KBM-7 (cell line): ENCODE measurements at places on chromosomes 2 and 18.
A peak's percentile ranks its signal among the peaks of the same experiment; 100 is the strongest.

GRCh38 chr2:6656633-6657032 is 209.1 kb downstream of the CMPK2 start:
- no peak for DNase-seq

DNA sequence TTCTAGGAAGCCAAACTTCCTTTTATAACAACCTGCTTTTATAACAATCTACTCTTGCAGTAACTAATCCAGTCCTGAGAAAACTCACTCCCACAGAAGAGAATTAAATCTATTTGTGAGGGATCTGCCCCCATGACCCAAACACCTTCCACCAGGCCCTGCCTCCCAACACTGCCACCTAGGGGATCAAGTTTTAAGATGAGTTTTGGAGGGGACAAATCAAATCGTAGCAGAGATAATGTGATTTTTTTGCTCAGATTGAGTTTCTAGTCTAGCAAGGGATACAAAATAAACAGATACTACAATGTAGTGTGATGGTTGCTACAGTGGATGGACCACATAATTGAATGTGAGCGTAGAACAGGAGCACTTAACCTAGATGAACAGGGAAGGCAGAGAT is 52.2 kb downstream of the NCOA1 start:
- DNase-seq = peak; percentile 28

DNA sequence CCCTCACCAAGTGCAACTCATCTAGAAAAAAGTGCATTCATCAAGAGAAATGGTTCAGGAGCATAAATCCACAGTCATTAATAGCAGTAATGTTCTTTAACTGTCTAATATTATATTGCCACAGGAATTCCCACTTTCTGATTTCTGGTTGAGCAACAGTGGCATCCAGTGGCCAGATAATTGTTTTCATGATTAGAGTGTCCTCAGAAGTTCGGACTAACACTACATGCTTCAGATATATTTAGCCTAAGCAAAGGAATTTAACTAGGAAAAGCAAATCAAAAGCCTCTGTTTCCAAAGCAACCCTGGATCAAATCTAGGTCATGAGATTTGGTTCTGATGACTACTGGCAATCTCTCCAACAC is 9.8 kb upstream of the ERBB4 start:
- DNase-seq = no peak

GRCh38 chr2:226647621-226648518 is 151.8 kb downstream of the IRS1 start:
- no peak for DNase-seq

DNA sequence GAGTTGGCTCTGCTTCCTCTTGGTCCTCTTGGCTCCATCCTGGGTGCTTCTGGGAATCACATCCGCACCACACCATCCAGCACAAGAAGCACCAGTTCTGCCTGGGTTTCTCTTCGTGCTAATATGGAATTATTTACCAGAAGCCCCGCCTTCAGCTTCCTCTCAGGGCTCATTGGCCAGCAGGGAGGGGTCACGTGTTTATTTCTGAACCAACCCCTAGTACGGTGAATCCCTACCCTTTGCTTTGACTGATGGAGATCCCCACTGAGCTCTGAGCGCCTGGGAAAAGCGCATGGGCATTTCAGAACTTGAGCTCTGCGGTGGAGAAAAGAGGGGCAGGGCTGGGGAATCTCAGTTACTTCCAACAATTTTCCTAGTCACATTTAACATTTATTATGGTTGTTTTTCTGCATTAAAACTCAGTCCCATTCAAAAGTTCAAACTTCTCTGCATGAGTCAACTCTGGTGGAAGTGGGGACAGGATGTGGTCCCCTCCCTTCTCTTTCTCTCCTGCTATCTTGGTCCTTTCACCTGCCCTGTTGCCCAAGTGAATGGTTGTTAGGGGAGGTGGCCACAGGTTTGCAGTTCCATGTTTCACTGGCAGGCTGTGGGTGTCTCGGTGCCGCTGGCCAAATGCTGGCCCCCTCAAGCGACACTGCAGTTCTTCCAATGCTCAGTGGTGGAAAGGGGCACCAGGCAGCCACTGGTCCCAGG is 76.4 kb upstream of the TTC39C start:
- DNase-seq = no peak

GRCh38 chr2:24840962-24841945 is 48.0 kb downstream of the CENPO start:
- no peak for DNase-seq

- DNase-seq = no peak
Measured at GRCh38 chr2:37469126-37469525, 124.7 kb downstream of the QPCT start.

- no peak for DNase-seq
Measured at GRCh38 chr2:29525921-29526320, 395.5 kb downstream of the ALK start.

DNA sequence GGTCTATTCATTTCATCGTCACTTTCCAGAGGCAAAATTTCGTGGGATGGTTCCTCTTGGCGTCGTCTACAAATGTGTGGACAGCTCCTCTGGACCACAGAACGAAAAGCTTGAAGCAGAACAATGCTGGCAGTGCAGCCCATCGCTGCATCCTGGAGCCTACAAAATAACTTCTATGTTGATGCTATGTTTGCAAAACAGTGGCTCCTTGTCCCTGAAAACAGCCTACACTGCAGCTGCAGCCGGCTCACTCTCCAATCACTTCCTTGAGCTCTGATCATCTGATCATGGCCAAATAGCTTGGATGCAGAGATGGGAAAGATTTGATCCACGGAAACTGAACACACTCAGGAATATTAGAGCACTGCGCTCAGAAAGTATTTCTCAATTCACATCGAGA is 60.0 kb downstream of the DOCK10 start:
- DNase-seq = no peak
